ENCODE measurements at places on chromosomes 4 and X. TPM values are rescaled to one million over a fixed set of nuclear protein-coding genes. Genes with fewer than 3 reads are reported as not detected.

SULT1E1 gene
- total RNA-seq, result not detected

IL2 gene
- total RNA-seq, result 0.98 TPM

DNA sequence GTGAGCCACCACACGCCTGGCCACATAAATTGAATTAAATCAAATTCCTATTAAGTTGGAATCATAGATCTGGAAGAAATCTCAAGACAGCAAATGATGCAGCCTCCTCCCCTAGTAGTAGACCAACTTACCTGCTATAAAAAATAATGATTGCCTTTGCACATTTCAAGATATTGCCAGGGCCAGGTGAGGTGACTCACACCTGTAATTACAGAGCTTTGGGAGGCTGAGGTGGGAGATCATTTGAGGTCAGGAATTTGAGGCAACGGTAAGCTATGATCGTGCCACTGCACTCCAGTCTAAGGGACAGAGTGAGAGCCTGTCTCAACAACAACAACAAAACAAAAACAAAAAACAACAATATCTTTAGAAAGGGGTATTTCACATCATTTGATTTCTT, 17.0 kb upstream of the WWC2 start:
- no peak overlapping the region for H3K27ac ChIP-seq
- H3K4me1 ChIP-seq, result no peaks in the 10 kb centered on the region
- H3K36me3 ChIP-seq, result no peaks in the 10 kb centered on the region
- H3K27me3 ChIP-seq, result no peaks in the 10 kb centered on the region

DNA sequence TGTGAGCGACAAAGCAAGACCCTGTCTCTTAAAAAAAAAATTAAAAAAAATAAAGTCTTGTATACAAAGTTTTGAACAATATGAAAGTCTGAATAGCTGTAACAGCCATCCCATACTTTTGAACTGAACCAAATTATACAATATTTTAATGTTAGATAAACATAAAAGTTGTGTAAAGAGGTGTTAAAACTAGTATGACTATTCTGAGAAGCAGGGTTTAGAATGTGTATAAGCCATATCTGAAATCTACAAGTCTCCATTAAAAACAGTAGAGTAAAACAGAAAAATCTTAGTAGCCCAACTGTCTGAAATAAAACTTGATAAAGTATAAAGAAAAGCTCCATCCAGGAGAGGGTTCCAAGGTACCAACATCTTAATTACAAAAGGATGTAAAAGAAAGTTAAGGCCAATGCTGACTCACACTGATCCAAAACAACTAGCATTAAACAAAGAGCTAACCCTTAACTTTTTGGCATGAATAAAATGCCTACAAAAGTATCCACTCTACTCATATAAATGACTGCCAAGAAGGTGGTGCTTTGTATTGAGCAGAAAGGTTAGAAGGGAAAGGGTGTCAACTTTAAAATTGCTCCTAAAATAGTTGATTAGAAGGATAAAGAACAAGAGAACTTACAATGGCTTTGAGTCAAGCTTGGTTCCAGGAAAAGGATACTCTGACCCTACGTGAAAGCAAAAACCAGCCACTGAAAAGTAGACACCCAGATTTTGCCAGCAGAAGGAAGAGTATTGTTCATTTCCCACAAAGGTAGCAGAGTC, 18.5 kb downstream of the CNOT6L start:
- H3K4me3 ChIP-seq, result no peak overlapping the region
- no peaks in the 10 kb centered on the region for H3K4me1 ChIP-seq
- no peaks in the 10 kb centered on the region for H3K36me3 ChIP-seq
- H3K27me3 ChIP-seq, result no peaks in the 10 kb centered on the region
- H3K27ac ChIP-seq, result no peak overlapping the region
- DNase-seq, result no peak

DNA sequence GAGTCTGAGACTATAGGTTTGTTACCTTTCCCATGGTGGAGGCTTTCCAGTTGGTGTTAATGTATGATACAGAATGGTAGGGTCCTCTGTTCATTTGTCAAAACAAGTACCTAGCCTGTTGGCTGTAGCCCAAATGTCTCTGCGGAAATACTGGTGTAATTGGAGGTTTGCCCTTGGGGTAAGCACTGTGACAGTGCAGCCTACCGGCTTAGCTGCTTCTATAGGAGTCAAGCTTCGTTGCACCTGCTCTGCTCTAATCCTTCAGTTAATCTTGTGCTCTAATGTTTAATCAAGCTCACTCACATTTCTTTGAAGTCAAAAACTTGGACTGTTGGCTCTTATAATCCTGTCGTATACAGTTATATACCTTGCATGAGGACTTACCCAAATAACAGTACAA, 203.4 kb downstream of the CCNG2 start:
- H3K27ac ChIP-seq, result no peak overlapping the region
- no peaks in the 10 kb centered on the region for H3K36me3 ChIP-seq
- H3K27me3 ChIP-seq, result no peaks in the 10 kb centered on the region
- no peak for DNase-seq
- H3K4me3 ChIP-seq, result no peak overlapping the region

DNA sequence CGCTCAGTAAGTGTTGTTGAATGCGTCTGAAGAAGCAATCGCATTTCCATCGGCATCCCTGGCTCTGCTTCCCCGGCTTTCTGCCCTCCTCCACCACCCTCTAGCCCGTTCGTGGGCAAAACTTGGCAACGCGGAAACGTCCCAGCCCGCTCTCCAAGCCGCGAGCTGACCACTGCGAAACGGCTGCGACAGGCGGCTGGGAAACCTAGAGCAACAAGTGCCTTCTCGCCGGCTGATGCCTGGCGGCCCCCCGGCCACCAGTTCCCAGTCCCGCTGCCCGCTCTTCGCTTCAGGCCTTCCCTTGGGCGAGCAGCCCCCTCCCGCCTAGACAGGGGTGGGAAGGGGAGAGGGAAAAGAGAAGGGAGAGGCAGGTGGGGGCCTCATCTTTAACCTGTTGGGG, 837 bp downstream of the CITED1 start:
- no peak for DNase-seq
- no peak overlapping the region for H3K27ac ChIP-seq
- peaks cover 38% of the 10 kb centered on the region for H3K4me1 ChIP-seq
- H3K4me3 ChIP-seq, result peak overlapping the region; percentile 34
- no peaks in the 10 kb centered on the region for H3K36me3 ChIP-seq

- no peak overlapping the region for H3K4me3 ChIP-seq
- H3K27me3 ChIP-seq, result no peaks in the 10 kb centered on the region
- H3K4me1 ChIP-seq, result no peaks in the 10 kb centered on the region
- H3K36me3 ChIP-seq, result no peaks in the 10 kb centered on the region
- no peak for DNase-seq
- H3K27ac ChIP-seq, result no peak overlapping the region
Observed at GRCh38 chr4:95114521-95114920, 356.8 kb downstream of the BMPR1B start.

DNA sequence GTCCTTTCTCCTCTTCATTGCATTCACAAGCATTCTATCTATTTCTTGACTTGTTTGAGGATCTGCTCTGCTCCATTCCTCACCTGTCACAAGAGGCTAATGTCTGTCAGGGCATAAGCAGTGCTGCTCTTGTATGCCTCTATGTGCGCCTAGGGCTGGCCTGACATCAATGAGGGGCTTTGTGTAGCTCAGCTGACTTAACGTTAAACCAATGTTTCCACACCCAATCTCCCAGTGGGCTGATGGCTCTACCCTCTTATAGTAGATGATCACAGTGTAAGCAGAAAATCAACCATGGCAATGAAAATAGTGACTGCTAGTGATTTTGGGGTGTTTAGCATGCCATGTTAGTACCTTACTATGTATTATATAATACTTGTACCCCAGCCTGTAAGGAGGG, 139.0 kb downstream of the UNC5C start:
- H3K4me3 ChIP-seq, result no peak overlapping the region
- DNase-seq, result no peak
- no peaks in the 10 kb centered on the region for H3K27me3 ChIP-seq
- no peak overlapping the region for H3K27ac ChIP-seq
- H3K4me1 ChIP-seq, result no peaks in the 10 kb centered on the region
- H3K36me3 ChIP-seq, result no peaks in the 10 kb centered on the region

Measured in tibial nerve (tissue), 4 donors.